Small intestine (tissue), 16 donors: ENCODE measurements at places on chromosomes 7 and 10. TPM values are rescaled to one million over a fixed set of nuclear protein-coding genes. Genes with fewer than 3 reads are reported as not detected.

GRCh38 chr10:62626079-62626478 lies 178.4 kb upstream of the ADO start:
- DNase-seq: no peak

DNA sequence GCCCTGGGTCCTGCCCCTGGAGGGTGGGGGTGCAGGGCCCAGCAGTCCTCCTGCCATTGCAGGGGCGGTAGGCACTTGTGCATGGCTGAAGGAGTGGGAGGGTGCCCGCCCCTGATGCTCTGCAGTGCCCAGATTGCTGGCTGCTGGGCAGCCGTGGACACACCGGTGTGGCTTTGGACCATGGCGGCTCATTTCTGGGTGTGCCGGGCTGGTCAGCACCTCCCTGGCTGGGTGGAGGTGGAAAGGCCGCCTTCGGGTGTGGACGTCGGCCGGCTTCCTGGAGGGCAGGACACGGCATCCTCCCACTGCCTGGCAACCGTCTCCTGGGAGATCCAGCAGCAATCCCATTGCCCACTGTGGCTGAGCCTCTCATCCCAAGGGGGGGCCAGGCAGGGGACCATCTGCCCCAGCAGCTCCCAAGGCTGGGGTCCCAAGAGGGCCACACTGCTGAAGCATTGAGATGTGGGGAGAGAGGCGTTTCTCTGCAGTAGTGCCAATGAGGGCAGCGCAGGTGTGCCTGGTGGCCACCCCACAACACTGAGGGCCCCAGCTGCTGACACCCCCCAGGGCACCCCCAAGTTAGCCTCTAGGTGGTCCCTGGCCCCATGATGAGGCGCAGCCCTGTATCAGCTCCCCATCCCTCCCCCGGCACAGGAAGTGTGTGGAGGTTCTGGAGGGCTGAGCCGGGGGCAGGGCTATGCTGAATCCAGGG lies 12.9 kb downstream of the TTYH3 start:
- no peak for DNase-seq

HMX2 gene
- 0.48 TPM for polyA plus RNA-seq

INHBA gene
- polyA plus RNA-seq: 1.2 TPM

AKR1C3 gene
- 435 TPM for polyA plus RNA-seq

DNA sequence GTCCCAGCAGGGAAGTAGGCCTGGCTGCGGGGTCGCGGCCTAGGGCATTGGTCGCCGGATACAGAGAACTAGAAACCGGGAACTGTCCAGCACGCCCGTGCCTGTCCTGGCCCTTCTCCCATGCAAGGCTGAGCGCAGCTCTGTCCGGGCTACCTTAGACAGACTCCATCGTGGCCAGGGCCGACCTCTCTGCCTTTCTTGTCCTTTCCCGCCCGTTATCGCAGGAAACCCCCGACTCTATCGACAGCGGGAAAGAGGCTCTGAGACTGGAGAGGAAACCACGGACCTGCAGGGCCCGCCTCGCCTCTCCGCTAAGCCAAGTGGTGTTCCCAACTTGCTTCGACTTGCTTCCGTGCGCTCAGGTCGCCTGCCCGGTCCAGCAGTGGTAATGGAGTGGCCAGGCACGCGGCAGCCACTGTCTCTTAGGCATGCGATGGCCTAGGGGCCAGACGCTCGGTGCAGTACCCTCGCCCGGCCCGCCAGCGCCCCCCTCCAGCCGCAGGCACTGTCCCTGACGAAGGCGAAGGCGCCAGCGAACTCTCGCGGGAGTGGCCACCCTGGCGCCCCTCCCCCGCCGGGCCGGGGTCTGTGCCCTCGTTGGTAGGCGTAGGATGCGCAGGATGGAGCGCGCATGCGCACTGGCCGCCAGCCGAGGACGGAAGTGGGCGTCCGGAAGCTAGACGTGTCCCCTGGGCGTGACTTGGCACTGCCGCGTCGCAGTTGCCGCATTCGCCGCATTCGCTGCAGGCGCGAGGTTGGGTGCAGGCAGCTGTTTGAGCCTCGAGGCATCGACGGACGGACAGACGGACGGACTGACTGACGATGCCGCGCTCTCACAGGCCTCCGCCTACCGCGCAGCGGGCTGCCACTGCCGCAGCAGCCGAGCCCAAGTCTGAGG lies 54.4 kb downstream of the MCMBP start:
- peak; percentile 79 for DNase-seq

PRKG1 gene
- polyA plus RNA-seq: 7.4 TPM

DNA sequence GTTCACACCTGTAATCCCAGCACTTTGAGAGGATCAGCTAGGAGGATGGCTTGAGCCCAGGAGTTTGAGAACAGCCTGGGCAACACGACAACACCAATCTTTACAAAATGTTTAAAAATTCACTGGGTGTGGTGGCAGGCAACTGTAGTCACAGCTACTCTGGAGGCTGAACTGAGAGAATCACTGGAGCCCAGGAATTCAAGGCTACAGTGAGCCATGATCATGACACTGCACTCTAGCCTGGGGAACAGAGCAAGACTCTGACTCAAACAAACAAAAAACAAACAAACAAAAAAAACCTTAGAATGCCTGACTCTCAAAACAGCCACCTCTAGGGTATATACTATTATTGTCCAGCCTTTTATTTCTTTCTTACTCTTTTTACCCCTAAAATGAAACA lies 56.5 kb upstream of the PAPSS2 start:
- DNase-seq: no peak

DLX6 gene
- polyA plus RNA-seq: not detected

DNA sequence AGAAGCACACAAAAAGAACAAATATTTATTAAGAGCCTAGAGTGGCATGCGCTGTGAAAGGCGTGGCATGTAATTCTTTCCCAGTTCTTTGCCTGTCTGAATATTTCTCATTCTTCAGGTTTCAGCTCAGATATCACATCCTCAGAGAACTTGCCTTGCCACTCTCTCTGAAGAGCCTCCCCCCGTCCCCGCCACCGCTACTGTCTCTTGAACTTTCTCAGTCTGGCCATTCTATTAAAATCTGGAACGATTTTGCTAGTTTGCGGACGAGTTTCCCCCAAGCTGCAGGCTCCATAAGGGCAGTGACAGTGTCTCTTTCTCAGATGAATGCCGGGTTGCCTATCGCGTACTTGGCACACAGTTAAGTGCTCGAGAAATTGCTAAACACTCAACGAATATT lies 787 bp upstream of the PLEKHA1 start:
- DNase-seq: no peak

DNA sequence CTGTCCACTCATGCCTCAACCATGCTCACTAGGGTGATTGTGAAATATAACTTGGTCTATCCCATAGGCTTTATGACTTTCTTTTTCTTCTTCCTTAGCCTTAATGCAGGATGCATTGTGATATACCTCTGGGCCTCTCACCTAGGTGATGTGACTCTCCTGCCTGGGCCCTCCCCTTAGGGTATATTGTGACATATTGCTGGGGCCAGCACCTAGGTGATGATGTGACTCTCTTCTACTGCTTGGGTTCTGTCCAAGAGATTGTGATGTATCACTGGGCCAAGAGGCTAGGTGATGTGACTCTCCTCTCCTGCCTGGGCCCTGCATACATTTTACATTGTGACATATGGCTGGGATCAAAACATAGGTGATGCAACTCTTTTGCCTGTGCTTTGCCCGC lies 14.7 kb upstream of the ZNF107 start:
- DNase-seq: no peak

DNA sequence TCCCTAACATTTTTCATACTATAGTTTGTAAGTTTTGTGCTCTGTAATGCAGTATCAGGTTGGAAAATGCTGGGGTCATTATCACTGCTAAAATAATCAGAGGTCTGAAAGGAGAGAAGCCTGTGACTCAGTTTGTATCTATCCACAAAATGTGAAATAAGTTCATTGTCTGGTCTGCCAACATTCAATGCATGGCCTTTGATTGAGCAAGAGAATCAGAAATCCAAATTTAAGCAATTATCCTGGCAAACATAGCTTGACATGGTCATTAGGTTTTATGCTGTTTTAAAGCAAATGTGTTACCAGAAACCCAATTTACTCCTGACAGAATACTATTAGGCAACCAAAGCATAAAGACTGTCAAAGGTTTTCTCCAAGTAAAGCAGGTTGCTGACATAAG lies 709.7 kb upstream of the SEMA3D start:
- DNase-seq: no peak

- DNase-seq: no peak
Measured at GRCh38 chr10:129839285-129840195, 124.5 kb downstream of the EBF3 start.

DNA sequence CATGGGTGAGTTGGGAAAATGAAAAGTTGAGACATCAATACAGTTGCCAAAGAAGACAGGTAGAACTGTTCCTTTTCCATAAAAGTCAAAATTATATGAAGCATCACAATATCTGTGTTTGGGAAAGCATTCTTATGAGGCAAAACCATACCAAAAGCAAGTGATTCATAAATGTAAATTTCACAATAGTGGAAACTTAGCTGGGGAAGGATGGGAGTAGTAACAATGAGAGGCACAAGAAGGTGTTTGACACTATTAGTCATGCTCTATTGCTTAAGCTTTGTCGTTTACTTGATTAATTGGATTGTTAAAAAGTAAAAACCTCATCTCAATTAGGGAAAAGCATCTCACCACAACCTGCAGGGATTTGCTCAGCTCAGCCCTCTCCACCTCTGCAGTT lies 240.2 kb downstream of the C7orf25 start:
- no peak for DNase-seq

- DNase-seq: no peak
Measured at GRCh38 chr7:70000737-70001348, 402.6 kb downstream of the AUTS2 start.

SORCS1 gene
- polyA plus RNA-seq: 1.3 TPM

DNA sequence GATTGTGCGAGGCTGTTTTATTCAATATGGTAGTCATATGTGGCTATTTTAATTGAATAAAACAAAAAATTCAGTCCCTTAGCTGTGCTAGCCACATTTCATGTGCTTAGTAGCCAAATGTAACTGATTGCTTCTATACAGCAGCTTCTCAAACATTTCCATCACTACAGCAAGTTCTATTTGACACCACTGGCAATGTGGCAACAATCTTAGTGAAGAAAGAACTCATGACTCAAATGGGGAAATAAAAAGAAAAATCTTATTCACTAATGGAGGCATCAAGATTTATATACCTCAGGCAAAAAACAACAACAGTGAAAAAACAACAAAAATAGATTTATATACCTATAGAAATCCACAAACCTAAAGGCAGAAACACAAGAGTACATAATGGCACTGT lies 17.9 kb downstream of the SEM1 start:
- no peak for DNase-seq

DNA sequence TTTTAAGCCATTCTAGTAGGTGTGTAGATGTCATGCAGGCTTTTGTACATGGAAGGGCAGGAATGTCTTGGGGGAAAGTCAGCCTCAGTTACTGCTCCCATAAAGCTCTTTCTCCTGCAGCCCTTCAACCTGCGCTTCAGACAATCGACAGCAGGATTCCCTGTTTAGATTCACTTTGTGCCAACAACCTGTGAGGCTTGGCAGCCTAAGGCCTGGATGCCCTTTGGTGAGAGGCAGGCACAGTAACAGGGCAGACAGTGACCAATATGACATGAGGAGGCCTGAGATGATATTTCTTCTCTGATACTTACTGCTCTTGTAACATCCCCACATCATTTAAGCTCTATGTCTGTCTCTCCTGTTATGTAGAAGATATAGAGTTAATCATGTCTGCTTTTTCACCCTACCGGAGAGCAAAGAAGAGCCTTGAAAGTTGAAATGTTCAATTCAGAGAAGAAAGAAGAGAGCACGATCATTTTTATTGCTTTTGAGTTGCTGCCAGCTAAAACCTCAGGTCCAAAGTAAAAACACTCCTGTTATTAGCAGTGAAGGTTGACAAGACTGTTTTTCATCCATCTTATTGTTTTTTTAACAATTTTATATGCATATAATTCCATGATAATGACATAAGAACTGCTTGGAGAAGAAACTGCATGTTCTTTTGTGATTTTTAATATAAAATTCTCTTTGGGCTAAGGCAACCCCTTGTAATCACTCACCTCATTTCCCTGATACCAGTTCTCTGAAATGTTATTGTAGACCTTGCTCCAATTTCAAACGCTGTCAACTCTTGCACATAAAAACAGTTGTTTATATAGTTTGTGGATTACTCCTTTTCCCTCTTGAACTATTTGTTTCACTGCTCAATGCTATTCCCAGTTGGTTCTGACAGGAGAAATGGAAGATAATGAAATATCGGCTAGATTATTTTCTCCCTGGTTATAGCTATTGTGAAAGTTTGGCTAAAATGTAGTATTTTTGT lies 140.9 kb downstream of the GALNT17 start:
- no peak for DNase-seq

GRCh38 chr7:102279537-102280400 lies 6.9 kb upstream of the SH2B2 start:
- peak; percentile 38 for DNase-seq

DNA sequence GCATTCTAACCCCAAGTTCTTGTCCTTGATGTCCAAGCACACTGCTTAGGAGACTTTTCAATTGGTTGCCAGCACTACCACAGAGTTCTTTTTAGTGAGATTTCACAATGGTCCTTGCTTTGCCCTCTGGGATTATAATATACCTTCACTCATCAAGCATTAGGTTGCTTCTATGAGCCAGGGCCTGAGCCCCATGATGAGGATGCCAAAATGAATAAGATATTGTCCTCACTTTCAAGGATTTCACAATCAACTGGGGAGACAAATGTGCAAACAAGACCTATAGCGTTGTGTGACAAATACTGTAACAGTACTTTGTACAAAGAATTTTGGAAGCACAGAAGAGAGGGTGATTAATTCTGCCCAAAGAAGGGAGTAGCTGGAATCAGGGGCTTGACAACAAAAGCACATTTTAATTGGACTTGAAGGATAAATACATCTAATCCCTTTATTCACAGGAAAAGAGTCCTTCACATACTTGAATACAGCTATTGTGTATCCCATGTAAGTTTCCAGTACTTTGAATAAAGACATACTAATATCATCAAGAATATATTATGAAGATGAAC lies 263.6 kb upstream of the LRRN3 start:
- no peak for DNase-seq

DNA sequence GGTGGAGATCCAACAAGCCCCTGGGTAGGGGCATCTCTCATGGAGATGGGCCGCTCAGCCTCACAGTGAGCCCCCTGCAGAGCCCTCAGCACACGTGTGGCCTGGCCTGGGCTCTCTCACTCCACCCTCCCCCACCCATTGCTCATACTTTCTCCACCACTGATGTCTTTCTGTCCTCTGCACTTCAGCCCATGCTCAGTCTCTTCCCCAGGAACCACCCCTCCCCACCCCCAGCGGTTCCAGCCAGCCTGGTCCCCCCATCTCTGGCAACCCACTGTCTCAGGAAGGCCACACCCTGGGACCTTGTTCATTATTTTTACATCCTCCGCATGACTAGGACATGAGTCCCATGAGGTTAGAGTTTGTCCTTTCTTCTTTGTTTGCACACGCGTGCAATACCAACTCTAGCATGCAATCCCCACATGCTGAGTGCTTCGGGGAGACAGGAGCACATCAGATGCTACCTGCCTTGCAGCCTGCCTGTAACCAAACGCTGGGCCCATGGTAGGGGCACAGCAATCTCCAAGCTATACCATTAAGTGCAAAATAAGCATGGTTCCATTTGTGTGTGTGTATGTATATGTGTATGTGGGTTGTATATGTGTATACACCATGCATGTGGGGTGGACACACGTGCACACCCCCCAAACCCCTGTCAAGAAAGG lies 408.4 kb upstream of the FOXK1 start:
- no peak for DNase-seq
